ENCODE measurements at places on chromosomes 6 and 20. TPM values are rescaled to one million over a fixed set of nuclear protein-coding genes. Genes with fewer than 3 reads are reported as not detected.

MEI4 gene
- total RNA-seq = 0.32 TPM

HLA-F gene
- total RNA-seq = 32.3 TPM

FAM83C gene
- not detected for total RNA-seq

COL21A1 gene
- total RNA-seq = 23.2 TPM

LY6G6F gene
- total RNA-seq = not detected

TDRD6 gene
- total RNA-seq = 0.30 TPM

C6orf52 gene
- total RNA-seq = not detected

E2F1 gene
- 1.8 TPM for total RNA-seq

CTNNBL1 gene
- total RNA-seq = 63.4 TPM

ROS1 gene
- 0.02 TPM for total RNA-seq

DNA sequence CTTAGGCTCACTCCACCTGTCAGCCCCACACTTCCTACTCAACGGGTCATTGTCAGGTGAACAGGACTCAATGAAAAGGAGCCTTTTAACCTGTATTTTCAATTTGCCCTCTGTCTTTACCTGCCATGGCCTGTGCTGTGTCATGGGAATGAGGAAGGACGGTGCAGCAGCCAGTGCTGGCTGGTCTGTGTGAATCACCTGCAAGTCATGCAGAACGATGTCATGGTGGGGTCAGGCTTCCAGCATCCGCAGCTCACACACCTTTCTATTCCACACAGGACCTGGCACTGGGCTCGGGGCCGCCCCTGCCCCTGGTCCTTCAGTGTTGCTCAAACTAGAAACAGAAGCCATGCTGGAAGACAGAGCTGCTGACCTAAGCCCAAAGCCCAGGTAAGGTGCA lies 188.7 kb upstream of the GMDS start:
- no peak for DNase-seq

- DNase-seq = no peak
These were observed 308.7 kb downstream of the PKHD1 start for GRCh38 chr6:51778666-51779065.

DNA sequence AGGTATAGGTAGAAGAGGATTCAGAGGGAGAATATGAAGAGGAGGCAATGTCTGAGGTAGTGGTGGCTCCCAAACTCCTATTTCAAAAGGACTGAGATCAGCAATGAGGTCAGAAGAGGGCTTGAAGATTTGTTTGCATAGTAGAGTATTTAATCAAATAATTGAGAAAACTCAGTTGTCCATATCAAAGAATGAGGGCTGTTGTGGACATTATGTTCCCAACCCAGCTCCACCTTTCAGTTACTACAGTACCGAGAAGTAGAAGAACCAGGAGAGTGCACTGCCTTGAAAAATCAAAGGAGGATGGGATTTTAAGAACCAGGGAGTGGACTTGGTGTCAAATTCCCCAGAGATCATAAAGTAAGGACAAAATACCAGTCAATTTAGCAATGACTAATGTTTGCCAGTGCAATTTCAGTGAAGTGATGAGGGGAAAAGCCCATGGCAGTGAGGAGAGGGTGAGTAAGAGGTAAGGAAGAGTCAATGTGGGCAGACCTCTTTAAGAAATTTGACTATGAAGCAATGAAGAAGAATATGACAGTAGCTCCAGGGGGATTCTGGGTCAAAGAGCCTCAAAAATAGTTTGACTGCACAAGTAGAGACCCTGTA lies 382.4 kb downstream of the PKHD1 start:
- DNase-seq = no peak

- DNase-seq = no peak
These were observed at the start of gene APCDD1L for GRCh38 chr20:58515233-58516212. Gene APCDD1L (minus strand): TSS chr20:58515399. CDS start chr20:58514707, 692 bp downstream.

GRCh38 chr20:2386516-2387179 lies 5.9 kb downstream of the TGM6 start:
- DNase-seq = no peak

DNA sequence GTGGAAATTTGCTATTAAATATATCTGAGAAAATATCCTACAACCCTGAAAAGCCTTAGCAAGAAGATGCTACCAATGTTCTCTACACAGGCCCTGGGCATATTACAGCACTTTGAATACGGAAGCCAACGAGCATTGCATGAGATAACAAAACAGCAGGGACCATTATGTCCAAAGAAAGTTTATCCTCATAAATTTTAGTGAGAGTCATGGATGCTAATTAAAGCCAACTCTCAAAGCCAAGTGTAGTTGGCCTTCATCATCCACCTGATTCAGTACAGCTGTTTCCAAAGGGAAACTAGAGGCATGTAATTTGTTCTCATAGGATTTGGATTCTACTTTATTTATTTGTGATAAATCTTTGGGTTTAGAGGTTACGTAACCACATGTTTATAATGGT lies 564.8 kb downstream of the RFPL4B start:
- DNase-seq = no peak

GRCh38 chr6:70314296-70314695 lies 11.4 kb upstream of the COL9A1 start:
- no peak for DNase-seq

DNA sequence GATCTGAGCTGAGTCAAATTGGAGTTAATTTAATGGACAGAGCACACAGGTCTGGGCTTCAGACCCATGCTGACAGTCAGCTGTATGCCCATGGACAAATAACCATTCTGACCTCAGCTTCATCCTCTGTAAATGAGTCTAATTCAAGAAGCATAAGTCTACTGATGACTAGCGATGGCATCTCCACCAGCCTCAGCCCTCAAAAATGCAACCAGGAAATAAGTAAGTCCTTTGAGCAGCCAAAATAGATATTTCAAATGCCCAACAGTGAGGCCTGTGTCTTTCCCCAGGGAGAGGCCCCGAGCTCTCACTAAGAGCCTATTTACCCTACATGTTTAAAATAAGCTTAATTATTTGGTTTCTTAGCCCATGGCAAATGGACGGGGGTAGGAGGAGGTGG lies 114.2 kb upstream of the MTHFD1L start:
- DNase-seq = no peak

- peak; percentile 52 for DNase-seq
These were observed 32.0 kb downstream of the ARHGAP40 start for GRCh38 chr20:38633577-38634093.

DNA sequence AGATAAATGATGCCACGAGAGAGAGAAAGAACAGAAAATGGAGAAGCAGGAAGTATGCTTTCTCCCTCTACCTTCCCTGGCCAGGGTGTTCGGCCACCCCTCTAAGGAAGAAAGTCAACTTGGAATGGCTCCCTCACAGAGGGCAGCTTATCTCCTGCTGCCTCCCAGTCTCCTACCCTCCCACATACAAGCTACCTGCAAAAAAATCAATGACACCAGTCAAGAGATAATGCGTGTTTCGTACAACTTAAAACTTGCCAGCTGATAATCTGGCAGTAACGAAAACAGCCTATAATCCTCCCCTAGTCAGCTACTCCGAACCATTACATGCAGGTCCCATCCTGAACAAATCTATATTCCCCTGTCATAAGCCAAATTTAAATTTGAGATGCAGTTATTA lies 61.7 kb downstream of the BTBD9 start:
- no peak for DNase-seq

DNA sequence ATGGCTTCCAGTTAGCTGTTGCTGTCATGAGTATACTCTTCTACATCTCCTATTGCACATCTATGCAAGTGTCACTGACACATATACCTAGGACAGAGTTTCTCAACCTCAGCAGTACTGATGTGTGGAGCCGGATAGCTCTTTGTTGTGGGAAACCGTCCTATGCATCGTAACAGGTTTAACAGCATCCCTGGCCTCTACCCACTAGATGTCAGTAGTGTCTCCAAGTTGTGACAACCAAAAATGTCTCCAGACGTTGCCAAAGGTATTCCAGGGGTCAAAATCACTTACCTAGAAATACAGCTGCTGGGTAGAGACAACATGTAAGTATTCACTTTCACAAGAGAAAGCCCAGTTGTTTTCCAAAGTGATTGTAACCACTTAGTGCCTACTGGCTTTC lies 637.6 kb downstream of the RNF144B start:
- DNase-seq = no peak

DNA sequence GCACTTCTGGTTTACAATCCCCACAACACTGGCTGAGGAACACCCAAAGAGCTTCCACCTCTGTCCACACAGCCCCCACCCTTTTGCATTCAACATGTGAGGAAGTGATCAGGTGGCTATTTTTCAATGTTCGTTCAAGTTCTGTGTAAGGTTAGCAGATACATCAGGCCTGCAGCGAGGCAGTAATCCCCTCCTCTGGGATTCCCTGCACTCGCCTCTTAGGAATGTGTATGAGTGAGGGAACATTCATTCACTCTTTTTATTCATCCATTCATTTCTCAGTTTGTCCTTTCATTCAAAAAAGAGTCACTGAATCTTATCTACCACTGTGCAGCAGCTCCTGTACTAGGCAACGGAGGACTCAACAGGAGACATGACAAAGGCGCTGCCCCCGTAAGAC lies 236.4 kb upstream of the PRDM1 start:
- DNase-seq = no peak

GRCh38 chr6:46370622-46371021 lies 120.6 kb downstream of the RCAN2 start:
- no peak for DNase-seq

- DNase-seq = no peak
These were observed 379.4 kb upstream of the MAN1A1 start for GRCh38 chr6:119728935-119729334.

DNA sequence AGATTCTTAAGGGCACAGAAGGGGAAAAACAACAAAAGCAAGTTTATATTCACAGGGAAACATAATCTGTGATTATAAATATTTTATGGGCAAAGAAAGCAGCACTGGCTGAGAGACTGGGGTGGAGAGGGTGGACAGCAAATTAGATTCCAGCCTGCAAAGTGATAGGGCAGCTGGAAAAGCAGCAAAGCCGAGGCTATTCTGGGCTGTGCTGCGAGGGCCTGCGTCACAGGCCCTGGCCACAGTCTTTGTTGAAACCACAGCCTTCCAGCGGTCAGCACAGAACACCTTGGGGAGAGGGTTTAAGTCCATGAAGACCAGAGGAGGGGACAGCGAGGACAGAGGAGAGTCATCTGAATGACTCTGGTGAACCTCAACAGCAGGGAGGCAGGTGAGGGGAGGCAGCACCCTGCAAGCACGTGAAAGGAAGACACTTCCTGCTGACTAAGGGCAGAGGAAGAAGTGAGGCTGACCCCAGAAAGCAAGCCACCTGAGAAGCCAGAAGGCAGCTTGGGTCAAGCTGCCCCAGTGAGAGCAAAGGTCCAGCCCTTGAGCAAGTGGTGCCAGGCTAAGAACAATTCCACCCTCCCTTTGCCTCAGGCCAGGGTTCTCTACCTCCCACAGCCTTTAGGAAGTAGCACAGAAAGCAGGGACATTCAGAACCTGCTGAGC lies 17.1 kb downstream of the MRPL14 start:
- DNase-seq = peak; percentile 43

DNA sequence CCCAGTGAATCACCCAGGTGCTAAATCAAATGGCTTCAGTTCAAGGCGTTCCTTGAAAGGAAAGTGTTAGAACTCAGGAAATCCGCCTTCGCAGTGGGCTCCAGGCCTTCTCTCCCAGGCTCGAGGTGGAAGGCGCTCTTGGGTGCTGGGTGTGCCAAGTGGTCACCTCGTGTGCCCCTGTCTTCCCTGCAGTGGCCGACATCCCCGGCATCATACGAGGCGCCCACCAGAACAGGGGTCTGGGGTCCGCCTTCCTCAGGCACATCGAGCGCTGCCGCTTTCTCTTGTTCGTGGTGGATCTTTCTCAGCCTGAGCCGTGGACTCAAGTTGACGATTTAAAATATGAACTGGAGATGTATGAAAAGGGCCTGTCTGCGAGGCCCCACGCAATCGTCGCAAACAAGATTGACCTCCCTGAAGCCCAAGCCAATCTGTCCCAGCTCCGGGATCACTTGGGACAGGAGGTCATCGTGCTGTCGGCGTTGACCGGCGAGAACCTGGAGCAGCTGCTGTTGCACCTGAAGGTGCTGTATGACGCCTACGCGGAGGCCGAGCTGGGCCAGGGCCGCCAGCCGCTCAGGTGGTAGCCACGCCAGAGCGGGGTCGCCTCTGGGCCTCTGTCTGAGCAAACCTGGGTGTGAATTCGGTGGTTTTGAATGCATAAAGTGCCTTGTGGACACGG lies 17.8 kb downstream of the MTG2 start:
- DNase-seq = peak; percentile 33

- DNase-seq = no peak
These were observed 119.6 kb upstream of the RNF24 start for GRCh38 chr20:4134861-4135379.

- DNase-seq = peak; percentile 38
These were observed 177.6 kb upstream of the PHACTR1 start for GRCh38 chr6:12538881-12539357.

DNA sequence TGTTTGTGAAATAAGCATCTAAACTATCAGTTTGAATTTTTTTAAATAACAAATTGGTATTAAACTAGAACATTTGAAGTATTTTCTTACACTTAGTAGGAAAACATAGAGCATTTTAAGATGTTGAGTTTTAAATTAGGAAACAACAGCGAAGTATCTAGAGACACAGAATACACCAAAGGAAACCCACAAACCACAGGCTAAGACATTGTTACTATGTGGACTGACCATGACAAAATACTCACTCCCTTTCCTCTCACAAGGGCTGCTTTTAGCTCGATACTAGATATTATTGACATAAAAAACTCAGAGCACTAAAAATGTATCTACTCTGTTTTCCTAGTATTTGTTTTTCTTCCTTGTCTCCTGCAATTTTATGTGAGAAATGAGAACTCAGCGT lies 266.0 kb upstream of the CITED2 start:
- no peak for DNase-seq

GRCh38 chr6:104623052-104623690 lies 236.5 kb downstream of the HACE1 start:
- no peak for DNase-seq

DNA sequence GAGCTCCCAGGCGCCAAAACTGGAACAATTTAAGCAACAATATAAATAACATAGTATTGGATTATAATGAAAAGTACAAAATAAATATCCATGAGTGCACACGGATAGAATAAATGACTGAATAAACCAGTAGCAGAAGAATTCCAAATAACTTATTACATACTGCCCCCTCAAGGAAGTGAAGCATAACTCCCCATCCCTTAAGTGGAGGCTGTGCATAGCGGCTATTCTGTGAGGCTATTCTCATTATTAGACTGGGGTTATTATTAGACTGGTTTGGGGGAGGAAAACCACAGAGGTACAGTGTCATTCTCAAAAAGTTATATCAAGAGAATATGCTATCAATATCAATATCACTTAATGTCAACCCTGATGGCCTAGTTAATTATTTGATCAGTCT lies 94.4 kb upstream of the SIRPA start:
- no peak for DNase-seq

- DNase-seq = no peak
These were observed 339.6 kb upstream of the NOX3 start for GRCh38 chr6:155795173-155795796.

GRCh38 chr6:152941746-152942145 lies 41.1 kb downstream of the FBXO5 start:
- no peak for DNase-seq

GRCh38 chr20:59165396-59165795 lies 1.8 kb downstream of the ZNF831 start:
- no peak for DNase-seq

All from left ventricle myocardium superior (tissue), 1 donor.